ENCODE measurements at places on chromosomes 7 and 10. TPM values are rescaled to one million over a fixed set of nuclear protein-coding genes. Genes with fewer than 3 reads are reported as not detected.

DNA sequence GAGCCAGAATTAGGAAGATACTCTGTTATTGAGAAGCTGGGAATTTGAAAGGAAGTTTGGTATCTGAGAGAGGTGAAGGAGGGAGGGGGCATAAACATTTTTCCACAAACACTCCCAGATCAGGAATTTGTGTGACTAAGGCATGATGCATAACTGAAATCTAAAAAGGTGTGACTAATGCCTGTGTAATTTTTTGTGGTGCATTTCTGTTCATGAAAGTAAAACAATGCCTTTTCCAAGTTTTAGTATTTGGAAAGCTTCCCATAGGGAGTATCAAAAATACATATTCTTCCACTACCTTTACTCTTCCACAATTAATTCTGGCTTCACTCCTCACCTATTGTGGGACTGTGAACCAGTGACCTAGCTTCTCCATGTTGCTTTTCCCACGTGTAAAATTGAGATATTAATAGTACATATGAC lies 56.4 kb upstream of the CAV2 start:
- no peak for DNase-seq

DNA sequence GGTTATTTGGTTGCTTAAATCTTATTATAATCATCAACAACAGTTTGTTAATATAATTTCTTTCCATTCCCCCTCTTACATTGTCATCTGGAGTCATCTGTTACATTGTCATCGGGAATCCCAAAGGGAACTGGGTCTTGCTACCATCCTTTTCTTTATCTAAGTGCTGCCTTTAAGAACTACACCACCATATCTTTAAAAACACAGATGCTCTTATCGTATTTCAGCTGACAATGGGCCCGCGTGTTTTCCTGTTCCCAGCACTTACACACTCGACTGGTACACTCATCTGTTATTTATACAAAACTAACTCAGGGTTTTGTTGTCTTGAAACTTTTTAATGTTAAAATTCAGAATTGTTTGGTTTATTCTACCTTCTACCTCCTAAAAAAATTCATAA lies 256.2 kb upstream of the MGMT start:
- DNase-seq = no peak

DNA sequence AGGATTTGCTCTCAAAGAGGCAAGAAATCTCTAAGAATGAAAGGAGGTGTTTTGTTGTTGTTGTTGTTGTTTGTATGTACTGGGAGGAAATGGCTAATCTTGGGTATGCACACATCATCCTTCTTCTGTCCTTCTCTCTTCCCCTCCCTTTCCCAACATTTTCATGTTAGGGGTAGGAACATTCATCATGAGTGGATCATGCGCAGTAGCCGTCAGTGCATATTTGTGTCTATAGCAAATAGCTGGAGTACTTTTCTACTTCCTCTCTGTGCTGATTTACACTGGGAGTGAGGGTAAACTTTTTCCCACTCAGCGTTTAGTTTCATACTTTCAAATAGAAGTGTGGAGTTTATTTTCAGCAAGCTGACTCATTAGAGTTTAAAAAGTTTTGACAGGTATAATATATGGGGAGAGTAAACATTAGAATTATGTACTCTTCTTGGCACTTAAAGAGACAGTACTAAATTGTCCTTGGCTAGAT lies 80.5 kb upstream of the PRKG1 start:
- no peak for DNase-seq

GRCh38 chr7:50336894-50337703 lies 32.6 kb downstream of the IKZF1 start:
- DNase-seq = peak; percentile 61

GRCh38 chr10:126294451-126294850 lies 93.8 kb downstream of the ADAM12 start:
- DNase-seq = no peak

- no peak for DNase-seq
Observed at GRCh38 chr7:129776362-129776722, 164.8 kb downstream of the NRF1 start.

DNA sequence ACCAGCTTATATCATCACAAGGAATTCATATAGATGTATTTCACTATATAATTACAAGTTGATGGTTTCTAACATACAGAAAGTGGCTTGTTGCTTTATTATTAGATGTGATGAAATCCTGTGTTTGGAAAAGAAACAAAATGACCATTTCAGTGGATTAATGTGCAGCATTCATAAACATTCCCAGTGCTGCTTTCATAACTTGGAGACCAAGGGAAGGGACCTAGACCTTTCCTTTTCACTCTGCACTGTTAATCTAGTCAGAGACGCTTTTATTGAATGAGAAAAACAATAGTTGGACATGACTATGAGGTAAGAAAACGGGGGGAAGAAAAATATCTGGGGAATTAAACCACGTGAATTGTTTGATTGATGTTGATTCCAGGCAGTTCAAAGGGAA lies 160.0 kb downstream of the HDAC9 start:
- DNase-seq = no peak

- no peak for DNase-seq
Observed at GRCh38 chr7:82183634-82184033, 259.9 kb downstream of the CACNA2D1 start.

DNA sequence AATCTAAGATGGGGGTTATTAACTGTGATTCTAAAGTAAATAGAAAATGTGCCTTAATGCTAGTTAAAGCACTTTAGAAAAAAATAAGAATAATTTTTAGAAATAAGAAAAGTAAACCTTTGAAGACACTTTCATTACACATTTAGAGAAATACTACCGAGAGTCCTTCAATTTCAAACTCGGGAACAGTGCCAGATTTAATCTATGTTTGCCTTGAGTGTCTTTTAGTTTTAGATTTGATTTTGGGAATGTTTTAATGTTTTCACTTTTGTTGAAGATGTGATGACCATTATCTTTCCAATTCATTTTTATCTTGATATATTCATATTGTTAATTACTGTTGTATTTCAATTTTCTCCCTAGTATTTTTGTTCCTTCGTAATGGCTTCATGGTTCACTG lies 592.7 kb upstream of the MGMT start:
- DNase-seq = no peak

DNA sequence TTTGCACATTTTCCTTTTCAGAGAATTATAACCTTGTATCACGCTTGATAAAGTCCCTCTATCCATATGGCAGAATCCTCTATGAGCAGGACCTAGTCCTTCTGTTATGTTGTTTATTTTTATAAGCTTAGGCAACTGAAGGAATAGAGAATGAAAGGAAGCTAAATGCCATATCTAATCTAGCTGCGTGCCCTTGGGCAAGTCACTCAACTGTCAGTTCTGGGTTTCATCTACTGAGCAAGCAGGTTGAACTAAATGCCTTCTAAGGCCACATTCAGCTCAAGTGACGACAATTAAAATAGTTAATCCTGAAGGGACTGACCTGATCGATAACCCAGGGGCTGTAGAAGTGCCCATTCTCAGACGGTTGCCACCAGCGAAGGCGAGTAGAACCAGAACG lies 93.9 kb upstream of the SLC26A5 start:
- no peak for DNase-seq

DNA sequence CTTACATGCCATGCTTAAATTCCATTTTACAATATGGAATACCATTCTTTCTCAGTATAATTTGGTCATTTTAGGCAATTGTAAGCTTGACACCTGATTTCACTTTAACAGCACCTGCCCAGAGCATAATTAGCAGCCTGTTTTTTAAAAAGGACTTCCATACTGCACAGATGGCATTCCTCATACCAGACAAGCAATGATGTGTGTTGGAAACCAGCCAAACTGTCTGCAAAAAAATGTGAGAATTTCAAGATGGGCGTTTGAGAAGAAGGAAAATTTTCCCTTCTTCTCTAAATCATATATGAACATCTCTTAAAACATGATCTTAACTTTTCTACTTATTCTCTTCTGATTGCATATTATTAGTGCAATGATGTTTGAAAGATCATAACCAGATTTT lies 40.4 kb upstream of the AGMO start:
- no peak for DNase-seq

DNA sequence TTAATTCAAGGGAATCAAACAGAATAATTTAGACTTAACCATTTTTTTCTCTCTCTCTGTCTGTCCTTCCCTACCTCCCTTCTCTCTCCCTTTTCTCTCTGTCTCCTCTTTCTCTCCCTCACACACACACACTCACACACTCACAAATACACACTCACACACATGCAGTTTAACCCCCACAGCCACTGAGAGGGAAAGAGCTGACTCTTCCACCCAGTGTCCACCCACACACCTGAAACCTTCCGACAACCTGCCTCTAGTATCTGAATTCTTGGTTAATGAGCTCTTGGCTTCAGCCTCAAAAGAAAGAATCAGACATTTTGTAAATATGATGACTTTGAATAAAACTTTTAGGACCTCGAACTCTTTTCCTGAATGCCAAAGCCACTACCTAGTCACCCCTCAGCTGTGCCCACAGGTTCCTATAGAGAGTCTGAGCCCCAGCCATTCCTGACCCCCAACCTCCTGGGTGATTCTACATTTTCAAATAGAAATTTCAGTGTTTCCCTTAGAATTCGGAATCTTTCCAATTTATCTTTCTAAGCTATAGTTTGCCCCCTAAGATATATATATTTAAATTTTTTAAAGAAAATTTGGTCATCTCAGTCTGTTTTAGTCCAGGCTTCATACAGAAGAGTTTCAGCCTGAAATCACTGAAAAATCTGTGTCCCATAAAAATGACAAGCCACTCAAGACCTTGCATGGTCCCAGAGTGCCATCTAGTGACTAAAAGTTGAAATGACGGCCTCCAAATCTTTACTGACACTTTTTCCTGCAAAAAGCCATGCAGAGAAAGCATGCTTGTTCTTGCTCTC lies 202.8 kb downstream of the IPMK start:
- peak; percentile 16 for DNase-seq

DNA sequence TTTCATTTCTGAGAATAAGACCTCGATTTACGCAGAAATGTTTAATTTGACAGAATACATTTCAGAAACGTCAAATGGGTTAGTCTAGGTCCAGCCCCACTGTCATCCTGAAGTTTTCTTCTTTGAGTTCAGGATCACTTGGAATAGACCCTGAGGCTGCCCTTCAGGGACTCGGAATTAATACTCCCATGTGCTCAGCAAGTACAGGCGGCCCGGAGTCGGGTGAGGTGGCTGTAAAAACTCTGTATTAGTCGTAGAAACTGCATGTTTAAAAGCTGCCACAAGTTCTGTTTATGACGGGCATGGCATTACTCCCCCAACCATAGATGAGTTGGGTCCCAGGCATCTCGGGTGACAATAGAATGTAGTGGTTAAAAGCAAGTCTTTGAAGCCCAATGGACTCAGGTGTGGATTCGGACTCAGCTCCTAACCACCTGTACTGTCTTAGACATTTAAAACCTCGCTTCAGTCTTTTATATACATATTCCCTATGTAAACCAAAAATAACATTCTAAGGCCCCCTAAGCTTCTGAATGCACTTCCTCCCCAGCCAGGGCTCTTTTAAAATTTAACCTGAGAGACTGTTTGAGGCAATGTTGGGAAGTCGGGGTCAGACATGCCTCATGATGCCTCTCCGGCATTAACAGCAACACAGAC lies 216.3 kb downstream of the ADARB2 start:
- no peak for DNase-seq

- DNase-seq = no peak
Observed at GRCh38 chr7:38806912-38807311, 102.1 kb downstream of the VPS41 start.

DNA sequence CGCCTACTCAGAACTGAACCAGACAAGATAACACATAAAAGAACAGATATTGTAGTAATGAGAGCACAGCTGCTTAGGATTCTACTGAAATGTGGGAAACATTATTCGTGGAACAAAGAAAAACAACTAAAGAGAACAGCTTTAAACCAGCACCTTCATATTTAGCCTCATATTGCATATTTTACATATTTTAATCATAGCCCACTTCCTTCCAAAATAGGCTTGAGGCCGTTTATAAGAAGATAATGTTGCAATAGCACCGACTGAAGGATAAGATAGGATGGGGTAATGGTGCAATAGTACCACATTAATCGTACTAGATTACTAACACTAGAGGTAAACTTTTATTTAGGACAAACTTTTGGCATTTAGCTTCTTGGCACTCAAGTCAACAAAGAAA lies 71.3 kb downstream of the KCND2 start:
- DNase-seq = no peak

- DNase-seq = no peak
Observed at GRCh38 chr10:13915710-13916109, 328.9 kb downstream of the PRPF18 start.

DNA sequence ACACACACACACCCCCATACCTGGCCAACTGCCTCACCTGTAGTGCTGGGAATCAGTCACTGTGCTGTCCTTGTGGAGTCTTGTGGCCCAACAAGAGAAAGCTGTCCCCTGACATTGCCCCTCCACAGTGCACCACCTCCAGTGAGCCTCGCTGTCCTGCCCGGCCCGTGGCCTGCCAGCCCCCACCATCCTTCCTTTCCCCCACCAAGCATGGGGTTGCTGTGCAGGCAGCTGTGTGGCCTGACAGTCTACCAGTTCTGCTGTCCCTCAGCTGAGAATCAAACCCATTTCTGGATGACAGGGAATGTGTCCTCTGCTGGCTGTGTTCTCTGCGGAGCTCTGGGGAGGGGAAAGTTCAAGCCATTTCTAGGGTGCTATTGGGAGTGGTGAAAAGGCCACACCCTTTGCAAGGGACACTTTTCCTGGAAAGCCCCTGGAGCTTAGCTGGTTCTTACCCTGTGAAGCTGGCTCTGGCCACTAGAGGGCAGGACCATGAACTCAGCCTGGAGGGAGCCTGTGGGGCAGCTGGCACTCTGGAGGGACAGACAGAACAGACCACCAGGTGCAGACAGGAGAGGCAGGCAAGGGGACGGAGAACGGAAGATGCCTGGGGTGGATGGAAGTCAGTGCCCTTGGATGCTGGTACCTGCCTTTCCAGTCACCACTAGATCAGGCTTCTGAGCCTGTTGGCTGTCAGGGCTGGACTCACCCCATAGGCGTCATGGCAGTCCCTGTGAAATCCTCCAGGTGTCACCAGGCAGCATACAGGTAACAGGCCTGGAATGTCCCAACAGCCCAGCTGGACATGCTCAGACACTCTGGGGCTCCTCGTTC lies 10.5 kb upstream of the MTPAP start:
- DNase-seq = peak; percentile 81

GRCh38 chr10:80075781-80076180 lies 2.7 kb upstream of the TMEM254 start:
- peak; percentile 23 for DNase-seq

GRCh38 chr7:69889338-69889975 lies 291.2 kb downstream of the AUTS2 start:
- DNase-seq = no peak

Gene ZNF365
- not detected for total RNA-seq

Gene PITX3
- not detected for total RNA-seq

Gene CLIP2
- total RNA-seq = 1.4 TPM

Gene CCNY
- 42.2 TPM for total RNA-seq

Gene CXCL12
- not detected for total RNA-seq

Gene SRI
- total RNA-seq = 169 TPM

Measured in activated CD8-positive, alpha-beta T cell treated with anti-CD3 and anti-CD28 coated beads for 36 hours (primary cell).